A172 (cell line): ENCODE measurements at places on chromosomes 16 and 17. TPM values are rescaled to one million over a fixed set of nuclear protein-coding genes. Genes with fewer than 3 reads are reported as not detected.

- no peak for DNase-seq
Observed at GRCh38 chr17:45663772-45664171, 120.3 kb upstream of the CRHR1 start.

- DNase-seq = no peak
Observed at GRCh38 chr16:630249-630814, 453 bp upstream of the WFIKKN1 start.

PPP1R27 gene
- total RNA-seq = not detected in 2 replicates

DNA sequence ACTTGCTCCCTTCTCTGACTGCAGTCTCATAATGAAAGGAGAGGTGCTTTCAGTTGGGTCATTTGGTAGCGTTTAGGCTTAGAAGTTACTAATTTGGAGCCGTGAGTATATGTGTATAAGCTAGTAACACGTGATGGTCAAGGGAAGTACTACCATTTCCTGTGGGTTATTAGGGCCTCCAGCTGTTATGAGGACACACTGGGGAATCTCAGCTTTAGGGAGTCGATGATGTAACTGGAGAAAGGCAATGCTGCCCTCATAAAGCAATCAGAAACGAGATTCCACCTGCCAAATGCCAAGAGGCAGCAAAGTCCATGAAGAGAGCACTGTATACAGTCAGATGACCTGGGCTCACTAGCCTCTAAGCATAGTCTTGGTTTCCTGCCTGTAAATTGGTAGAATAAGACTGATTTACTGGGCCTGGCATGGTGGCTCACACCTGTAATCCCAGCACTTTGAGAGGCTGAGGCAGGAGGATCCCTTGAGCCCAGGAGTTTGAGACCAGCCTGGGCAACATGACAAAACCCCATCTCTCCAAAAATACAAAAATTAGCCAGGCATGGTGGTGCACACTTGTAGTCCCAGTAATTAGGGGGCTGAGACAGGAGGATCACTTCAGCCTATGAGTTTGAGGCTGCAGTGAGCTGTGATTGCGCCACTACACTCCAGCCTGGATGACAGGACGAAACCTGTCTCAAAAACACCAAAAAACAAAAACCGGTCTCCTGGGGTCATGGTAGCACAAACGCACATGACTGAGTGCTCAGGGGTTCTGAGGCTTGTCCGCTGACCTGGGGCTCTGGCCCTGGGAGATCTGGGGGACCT, 53.0 kb downstream of the SF3B3 start:
- peak; percentile 95 for DNase-seq

- DNase-seq = no peak
Observed at GRCh38 chr17:75861927-75862317, 6.8 kb upstream of the WBP2 start.

FOXL1 gene
- 4.6 and 7.6 TPM in 2 replicates for total RNA-seq

CWC25 gene
- total RNA-seq = 15.8 and 16.1 TPM in 2 replicates

GRCh38 chr16:77758046-77758445, 30.3 kb upstream of the VAT1L start:
- no peak for DNase-seq

DNA sequence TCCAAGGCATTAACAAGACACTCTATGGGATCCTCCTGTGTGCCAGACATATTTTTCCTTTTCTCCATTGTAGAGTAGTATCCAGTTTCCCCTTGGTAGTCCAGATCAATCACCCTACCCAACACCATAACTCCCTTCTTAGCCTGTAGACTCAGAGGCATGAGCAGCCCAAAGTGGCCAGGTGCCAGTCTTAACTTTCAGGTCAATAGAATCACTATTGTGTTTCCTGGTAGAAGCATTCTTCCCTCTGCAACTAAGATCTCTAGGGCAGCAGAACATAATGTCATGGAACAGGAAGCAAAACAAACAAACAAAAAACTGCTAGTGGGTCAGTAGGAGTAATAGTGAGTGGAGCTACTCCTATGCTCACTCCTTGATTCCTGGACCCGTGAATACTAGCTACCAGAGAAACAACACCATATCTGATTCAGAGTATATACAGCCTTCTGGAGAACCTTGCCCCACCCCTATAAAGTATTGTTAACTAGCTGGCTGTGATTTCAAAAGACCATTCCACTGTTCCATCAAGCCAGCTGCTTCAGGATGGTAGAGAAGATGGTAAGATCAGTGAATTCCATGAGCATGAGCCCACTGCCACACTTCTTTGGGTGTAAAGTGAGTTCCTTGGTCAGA, 11.2 kb upstream of the CLEC19A start:
- no peak for DNase-seq

- no peak for DNase-seq
Observed at GRCh38 chr17:917941-918740, 61.4 kb downstream of the NXN start.

DNA sequence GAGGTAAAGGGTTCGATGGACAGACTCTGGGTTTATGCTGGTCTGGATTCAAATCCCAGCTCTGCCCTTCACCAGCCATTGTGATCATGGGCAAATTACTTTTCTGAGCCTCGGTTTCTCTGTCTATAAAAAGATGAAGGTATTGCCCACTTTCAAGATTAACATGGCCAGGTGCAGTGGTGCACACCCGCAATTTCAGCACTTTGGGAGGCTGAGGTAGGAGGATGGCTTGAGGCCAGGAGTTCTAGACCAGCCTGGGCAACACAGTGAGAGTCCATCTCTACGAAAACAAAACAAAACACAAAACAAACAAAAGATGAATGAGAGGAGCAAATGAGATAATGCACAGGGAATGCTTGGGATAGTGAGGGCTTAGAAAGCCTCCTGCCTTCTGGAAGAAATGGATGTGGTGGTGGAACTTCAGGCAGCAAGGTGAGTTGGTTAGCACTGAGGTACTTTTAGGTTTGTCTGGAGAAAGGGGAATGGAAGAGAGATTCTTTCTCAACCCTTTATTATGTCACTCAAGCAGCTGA, 8.5 kb downstream of the ADGRG3 start:
- DNase-seq = no peak

KRT12 gene
- total RNA-seq = not detected in 2 replicates
